Mesenteric fat pad (tissue), 1 donor: ENCODE measurements at places on chromosomes 2 and 18.
A peak's percentile ranks its signal among the peaks of the same experiment; 100 is the strongest.

DNA sequence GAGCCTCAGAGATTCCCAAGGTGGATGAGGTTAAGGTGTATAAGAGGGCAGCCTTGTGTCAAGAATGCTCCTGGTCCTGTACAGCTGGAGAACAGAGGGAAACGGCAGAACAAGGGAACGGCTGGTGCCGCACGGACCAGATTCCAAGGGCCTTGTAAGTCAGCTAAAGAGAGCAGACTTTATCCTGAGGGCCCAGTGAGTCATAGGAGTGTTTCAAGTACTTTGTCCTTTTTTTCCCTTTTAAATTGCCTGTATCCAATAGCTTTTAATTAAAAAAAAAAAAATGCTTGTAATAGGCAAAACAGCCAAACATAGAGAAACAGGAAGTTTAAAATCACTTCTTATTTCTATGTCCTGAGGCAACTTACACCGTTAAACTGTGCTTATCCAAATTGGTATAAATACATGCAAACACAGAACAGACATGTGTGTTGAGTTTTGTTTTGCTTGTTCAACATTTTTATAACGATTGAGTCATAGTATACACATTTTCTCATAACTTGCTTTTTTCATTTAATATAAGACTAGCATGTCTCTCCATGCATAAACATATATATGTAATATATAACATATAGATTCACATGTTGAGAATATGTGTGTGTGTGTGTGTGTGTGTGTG lies 42.1 kb upstream of the EVA1A start:
- DNase-seq: no peak

DNA sequence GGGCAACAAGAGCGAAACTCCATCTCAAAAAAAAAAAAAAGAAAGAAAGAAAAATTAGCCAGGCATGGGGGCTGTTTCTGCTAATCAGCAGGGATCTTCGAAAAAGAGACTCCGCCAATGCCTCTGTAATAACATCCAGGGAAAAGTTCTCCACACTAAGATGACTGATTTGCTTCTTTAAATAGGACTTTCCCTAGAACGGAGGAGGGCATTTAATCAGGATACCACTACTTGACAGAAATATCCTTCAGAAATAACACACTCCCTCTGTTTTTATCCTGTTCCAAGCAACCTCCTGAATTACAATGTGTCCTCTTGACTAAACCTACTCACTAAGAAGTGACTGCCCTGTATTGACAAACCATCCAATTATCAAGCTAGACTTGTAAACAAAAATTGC lies 21.7 kb downstream of the REV1 start:
- no peak for DNase-seq

GRCh38 chr2:27723372-27724144 lies 48.0 kb upstream of the MRPL33 start:
- DNase-seq: peak; percentile 88

- DNase-seq: no peak
Observed at GRCh38 chr18:79647307-79647706, 32.3 kb upstream of the CTDP1 start.

GRCh38 chr2:120825370-120826259 lies 89.9 kb downstream of the GLI2 start:
- no peak for DNase-seq

- no peak for DNase-seq
Observed at GRCh38 chr2:58479535-58480140, 238.5 kb upstream of the FANCL start.

DNA sequence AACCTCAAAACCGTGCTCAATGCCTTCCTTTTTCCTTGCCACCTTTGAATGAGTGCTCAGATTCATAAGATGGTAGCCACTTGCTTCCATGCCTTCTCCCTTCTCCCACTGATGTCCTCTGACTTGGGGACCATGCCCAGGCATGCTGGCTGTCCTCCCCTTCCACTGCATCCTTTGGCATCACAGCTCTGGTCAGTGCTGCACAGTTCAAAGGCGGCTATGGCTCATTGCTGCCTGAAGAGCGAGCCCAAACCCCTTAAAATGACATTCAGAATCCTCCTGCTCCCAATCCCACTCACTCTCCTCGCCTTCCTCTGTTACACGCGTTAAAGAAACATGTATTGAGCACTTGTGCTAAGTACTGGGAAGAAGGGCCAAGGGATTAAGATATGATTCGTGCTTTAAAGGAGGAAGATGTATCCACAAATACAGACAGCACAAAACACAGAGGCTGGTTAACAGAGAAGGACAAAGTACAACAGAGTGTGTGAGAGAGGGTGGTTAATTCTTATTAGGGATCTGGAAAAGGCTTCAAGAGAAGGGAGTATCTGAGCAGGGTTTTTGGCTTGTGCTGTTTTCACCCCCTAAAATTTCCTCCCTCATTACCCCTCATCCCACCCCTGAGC lies 81.8 kb downstream of the CERKL start:
- no peak for DNase-seq

- DNase-seq: no peak
Observed at GRCh38 chr2:17540813-17541530, 476 bp downstream of the VSNL1 start.

GRCh38 chr2:63962186-63962585 lies 57.0 kb downstream of the VPS54 start:
- DNase-seq: no peak

DNA sequence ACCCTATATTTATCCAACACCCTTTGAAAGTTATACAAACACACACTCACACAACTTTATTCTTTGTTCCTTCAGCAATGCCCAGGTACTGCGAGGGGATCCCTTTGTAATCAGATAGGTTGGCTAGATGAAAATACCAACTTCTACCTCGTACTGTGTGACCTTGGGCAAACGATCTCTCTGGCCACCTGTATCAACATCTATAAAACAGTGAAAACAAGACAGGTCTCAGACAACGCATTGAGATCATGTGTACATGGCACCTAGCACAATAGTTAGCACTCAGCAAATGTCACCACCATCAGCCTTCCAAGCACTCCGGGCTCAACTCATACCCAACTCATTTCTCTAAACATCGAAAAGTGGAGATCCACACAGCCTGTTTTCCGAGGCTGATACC lies 118.4 kb upstream of the PPP1CB start:
- no peak for DNase-seq

GRCh38 chr18:54169431-54170403 lies 54.8 kb downstream of the MBD2 start:
- DNase-seq: no peak

- no peak for DNase-seq
Observed at GRCh38 chr18:69900941-69901340, 46.7 kb downstream of the CD226 start.

DNA sequence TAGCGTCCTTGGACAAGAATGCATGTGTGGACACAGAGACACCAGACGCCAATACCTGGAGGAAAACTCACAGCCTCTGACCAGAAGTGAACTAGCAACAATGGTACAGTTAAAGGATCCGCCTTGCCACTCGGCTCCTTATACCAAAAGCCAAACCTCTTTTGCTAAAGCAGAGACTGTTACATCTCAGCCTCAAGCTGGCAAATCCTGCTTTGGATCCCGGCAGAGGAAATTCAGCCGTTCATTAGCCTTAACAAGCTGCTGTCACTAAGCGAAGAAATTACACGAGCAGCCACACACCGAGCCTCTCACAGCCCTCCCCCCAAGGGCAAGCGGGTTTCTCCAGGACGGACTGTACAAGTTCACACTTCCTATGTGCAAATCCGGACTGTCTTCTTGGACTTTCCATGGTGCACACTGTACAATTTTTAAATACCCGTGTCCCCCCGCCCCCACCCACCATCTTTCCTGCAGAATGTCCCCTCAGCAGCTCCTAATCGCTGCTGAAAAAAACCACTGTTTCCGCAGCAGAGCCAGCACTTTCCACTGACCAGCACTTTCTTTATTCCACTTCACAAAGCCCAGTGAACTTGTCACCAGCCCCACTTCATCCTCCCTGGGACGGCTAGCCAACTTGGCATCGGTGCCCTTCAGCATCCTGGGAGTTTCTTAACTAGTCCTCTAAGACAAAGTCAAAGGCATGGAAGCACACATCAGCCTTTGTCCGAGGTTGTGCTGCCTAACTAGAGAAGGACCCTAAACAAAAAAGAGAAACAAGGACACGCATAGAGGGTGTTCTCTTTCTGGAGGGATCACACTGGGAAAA lies 1.5 kb downstream of the KLF7 start:
- DNase-seq: no peak

GRCh38 chr2:175552902-175553301 lies 371.4 kb upstream of the ATP5MC3 start:
- DNase-seq: no peak

DNA sequence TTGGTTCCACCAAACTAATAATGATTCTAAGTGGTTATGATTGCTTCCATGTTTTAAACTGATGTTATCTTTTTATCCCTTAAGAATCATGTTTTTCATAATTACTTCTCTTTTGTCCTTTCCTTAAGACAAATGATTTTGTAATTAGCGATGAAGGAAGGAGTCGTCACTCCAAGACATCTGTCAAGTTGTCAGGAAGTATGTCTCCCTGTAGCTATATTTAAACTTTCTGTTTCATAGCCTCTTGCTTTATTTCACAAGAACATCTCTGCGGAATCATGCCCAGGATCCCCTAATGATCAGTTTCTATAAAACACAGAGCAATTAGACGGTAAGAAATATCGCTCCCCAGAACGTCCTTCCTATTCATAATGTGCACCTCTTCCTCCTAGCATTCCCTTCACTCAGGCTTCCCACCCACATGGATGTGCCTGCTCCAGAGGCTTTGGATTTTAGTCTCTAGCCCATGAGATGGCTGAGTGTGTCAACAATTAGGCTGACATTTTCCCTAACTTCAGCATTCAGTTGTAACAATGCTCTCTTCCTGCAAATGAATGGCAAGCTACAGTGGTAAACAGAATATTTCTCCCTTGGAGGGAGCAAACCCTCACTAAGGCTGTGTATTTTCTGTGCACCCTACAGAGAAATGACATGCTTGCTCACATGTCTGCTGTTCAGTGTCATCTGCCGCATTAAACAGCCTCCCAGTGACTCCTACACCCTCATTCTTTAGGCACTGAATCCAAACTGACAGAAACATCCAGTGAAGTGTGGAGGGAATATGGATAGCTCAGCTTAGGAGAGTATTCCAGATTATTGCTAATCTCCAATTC lies 879.6 kb upstream of the CELF4 start:
- no peak for DNase-seq

DNA sequence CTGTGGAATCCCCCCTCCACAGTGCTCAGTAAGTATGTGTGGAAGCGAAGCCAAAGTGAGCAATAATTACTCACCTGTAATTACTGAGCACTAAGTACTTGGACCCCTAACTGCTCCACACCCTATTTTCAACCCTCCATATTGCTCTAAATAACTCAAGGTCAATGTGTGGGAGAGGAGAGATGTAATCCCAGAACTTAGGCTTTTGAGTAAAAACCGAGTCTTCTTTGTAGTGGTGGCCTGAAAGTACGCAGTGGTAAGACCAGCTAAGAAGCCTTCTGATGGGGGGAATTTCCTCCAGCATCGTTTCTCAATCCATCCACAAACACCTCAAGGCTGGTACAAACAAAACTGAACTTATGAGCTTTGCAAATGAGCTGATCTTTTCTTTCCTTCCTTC lies 551.6 kb downstream of the ZEB2 start:
- DNase-seq: no peak

DNA sequence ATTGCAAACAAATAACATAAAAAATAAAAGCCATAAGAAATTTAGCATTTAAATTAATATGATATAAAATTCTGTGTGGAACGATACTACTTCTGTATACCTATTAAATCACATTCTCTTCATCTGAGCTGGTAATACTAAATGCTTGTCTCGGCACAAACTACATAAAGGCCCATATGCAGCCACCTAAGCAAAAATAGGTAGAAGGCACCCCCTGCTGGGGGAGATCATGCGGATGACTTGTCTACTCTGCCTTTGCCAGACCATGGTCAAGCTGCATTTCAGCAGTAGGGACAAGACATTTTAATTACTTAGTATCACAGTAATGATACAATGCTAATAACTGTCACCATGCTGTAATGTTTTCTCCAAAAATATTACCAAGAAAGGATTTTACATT lies 108.0 kb downstream of the CDH19 start:
- no peak for DNase-seq

- no peak for DNase-seq
Observed at GRCh38 chr2:168432565-168433186, 23.4 kb upstream of the CERS6 start.

GRCh38 chr2:202149155-202149762 lies 76.2 kb downstream of the KIAA2012 start:
- DNase-seq: no peak

- DNase-seq: no peak
Observed at GRCh38 chr2:104901037-104901881, 47.3 kb downstream of the POU3F3 start.

- no peak for DNase-seq
Observed at GRCh38 chr2:200781616-200782015, 30.1 kb upstream of the BZW1 start.

DNA sequence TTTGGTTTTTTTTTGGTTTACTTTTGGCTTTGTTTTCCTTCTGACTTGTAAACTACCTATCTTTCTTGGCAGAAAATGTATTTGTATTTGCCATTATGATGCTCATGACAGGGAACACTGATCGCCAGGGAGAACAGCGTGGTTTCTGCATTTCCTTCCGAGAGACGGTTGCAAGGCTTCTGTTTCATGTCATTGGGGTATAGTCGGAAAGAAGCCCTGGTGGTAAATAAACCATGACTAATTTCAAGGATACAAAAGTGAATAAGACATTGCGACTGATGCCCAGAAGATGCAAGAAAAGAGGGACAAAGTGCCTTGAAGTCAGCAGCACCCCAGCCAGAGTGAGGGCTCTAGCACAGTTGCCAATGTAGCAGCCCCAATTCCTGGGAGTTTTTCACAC lies 4.2 kb upstream of the CAPN14 start:
- DNase-seq: no peak

GRCh38 chr18:54506516-54507261 lies 84.4 kb upstream of the DYNAP start:
- DNase-seq: no peak

- no peak for DNase-seq
Observed at GRCh38 chr2:181818840-181819239, 72.7 kb upstream of the ITPRID2 start.

- DNase-seq: no peak
Observed at GRCh38 chr18:9095297-9096006, 7.0 kb upstream of the NDUFV2 start.

- DNase-seq: no peak
Observed at GRCh38 chr18:51666763-51667191, 469.3 kb upstream of the MEX3C start.

DNA sequence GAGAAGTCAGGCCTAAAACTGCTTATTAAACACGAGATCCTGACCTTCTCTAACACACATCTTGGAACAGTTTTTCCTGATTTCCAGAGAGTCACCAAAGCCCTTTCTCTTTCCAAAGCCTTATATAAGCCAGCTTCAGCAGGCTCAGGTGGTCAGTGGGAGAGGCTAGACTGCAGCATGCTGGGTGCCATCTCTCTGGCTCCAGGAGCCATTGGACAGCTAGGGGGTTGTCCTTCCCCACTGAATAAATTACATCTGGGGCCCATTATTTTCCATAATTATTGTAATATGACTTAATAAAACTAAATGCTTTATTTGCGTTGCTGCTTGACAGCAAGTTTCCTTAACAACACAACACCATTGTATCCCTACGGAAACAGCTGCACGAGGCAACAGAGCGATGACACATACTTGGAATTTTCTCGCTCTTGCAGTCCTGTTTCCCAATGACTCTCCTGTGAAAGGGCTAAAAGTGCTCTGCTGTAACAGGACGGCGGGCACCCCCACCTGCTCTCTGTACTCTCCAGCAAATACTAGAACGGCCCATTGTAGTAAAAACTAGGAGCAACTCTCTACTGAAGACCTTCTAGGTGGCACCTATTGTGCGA lies 160.6 kb downstream of the RNF144A start:
- DNase-seq: no peak

GRCh38 chr18:3594760-3595368 lies 144.9 kb downstream of the TGIF1 start:
- no peak for DNase-seq

- DNase-seq: no peak
Observed at GRCh38 chr2:234771980-234772732, 179.7 kb upstream of the SH3BP4 start.
